ENCODE measurements at places on chromosomes 1 and 21.

DNA sequence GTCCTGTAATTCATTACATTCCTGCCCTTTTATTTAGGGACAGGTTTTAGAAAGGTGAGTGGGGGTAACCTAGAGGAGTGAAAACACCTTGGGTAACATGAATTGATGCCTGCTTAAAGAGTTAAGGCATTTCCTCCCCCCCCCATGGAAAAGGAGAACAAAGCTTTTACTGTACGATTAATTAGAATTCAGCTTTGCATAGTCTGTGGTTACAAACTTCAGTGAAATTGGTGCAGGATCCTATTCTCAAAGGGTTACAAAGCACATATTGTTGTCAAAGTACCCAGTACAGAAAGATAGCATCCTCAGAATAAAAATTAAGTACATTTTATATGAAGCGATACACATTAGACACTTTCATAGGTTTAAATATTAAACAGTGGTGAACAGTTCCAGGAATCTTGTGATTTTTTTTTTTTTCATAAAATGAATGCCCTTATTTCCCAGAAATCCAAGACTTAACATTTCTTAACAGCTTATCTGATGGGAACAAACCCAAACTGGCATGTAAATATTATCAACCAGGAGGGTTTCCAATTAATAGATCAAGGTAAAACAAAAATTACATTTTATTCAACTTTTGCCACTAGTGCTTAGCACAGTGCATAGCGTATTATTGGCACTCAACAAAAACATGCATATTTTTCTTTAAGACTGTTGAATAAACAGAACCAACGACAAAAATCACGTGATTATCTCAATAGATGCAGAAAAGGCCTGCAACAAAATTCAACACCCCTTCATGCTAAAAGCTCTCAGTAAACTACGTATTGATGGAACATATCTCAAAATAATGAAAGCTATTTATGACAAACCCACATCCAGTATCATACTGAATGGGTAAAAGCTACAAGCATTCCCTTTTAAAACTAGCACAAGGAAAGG lies 172.7 kb downstream of the PDE4B start:
- no peak for DNase-seq

GRCh38 chr1:93958032-93958725 lies 48.9 kb upstream of the GCLM start:
- DNase-seq, result no peak

- DNase-seq, result no peak
These were observed 33.0 kb downstream of the CACHD1 start for GRCh38 chr1:64502931-64503330.

- DNase-seq, result no peak
These were observed 2.2 kb downstream of the ITSN1 start for GRCh38 chr21:33644383-33645074.

DNA sequence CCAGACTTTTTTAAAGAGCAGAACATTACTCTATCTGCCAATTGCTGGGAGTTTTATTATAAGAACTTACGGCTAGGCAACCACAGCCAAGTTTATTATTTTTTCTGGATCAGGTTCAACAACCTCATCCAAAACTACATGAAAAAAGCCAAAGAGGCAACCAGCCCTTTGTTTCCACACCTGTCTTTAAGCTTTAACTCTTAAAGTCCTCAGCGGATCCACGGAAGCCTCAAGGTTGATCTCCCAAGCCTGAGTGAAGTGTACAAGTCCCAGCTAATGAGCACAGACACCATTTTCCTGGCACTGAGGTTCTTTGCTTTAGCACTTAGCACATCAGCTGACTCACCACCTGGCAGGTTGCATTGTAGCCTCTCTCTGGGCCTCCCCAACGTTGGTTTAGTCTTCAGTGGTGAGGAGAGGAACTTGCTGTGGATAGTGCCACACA lies 143.1 kb downstream of the TGFBR3 start:
- DNase-seq, result peak; percentile 61

- DNase-seq, result no peak
These were observed 1.7 kb downstream of the GNB1 start for GRCh38 chr1:1889090-1889750.

- no peak for DNase-seq
These were observed 320.5 kb downstream of the ST6GALNAC3 start for GRCh38 chr1:76395059-76395458.

GRCh38 chr21:36260030-36260787 lies 59.8 kb upstream of the MORC3 start:
- DNase-seq, result peak; percentile 71

DNA sequence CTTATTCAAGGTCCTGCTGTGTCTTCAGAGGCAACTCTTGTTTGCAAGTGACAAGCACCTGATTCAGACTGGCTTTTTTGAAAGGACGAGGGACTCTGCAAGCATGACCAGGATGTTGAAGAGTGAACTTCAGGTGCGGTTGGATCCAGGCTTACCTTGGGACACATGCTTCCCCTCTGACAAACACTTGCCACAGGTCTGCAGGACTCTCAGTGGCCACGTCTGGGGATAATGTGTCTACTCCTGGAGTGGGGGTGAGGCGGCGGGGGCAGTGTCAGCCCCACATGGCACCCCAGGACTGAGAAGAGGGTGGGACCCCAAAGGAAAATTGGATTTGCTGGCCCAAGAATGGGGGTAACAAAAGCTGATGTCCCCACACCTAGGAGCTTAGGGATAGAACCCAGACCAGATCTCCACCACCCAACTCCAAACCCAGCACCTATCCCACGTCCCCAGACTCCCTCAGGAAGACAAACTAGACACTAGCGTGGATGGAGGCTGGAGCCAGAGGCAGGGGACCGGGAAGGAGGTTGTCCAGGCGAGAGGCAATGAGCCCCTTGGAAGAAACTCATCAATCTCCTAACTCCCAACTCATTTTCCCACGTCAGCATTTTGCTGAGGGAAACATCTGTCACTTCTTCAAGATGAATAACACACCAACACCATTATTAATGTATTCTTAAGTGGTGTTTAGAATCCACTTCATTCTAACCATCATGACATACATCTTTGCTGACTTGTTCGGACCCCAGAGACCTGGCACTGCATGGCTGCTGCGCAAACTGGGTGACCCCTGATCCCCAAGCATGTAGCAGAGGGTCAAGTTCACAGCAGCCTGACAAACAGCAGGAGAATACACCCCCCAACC lies 32.0 kb upstream of the LAPTM5 start:
- no peak for DNase-seq

GRCh38 chr1:18978706-18979105 lies 22.2 kb upstream of the IFFO2 start:
- DNase-seq, result no peak

DNA sequence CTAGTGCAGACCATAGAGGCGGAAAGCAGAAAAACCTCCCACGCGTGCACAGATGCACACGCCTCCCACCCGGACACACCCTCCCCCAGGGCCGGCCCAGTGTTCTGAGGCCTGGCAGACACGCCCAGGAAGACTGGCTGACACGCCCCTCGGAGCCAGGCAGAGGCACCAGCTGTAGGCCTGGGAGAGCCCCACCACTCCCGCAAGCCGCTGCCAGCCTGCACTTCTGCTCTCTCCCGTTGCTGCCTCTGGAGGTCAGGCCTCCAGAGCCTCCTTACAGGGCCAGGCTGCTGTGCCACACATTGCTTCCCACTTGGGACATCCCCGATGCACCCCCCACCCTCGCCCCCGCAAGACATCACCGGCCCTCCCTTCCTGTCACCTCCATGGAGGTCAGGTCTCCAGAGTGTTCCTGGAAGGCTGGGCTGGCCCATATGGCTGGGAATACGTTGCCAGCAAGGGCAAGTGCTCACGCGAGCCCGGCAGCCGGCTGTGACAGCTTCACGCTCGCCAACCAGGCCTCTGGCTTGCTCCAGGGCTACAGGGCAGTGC lies 40.4 kb downstream of the CASZ1 start:
- peak; percentile 68 for DNase-seq

DNA sequence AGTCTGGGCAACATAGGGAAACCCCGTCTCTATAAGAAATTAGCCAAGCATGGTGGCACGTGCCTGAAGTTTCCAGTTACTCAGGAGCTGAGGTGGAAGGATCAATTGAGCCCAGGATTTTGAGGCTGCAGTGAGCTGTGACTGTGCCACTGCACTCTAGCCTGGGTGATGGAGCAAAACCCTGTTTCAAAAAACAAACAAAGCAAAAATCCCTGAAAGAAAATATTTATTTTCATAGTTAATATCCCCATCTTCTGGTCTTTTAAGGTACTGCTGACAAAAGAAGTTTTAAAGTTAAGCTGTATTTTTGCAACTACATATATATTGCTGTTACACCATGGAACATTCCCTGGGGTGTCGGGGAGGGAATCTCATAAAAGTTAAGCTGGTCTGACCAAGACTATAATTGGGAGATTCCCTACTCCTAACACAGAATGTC lies 26.0 kb downstream of the VAMP4 start:
- DNase-seq, result no peak

- DNase-seq, result no peak
These were observed 15.6 kb upstream of the MAP10 start for GRCh38 chr1:232789651-232790050.

DNA sequence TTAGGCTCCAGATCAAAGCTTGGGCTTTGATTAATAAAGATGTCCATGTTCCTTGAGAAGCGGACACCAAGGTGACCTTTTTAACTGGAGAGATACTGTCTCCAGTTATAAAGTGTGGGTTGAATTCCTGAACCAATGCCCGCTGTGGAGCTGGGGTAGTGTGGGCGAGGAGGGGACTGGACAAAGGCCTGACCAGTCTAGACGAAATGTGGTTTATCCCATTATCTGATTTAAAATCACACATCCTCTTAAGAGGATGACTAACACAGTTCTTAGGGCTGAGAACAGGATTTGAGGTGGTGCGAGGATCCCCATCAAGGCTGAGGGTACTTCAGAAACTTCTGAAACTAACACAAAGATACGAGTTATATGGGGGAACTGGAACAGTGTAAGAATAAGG lies 84.5 kb upstream of the GCLM start:
- no peak for DNase-seq

- DNase-seq, result no peak
These were observed 2.2 kb downstream of the PHC2 start for GRCh38 chr1:33428661-33429060.

DNA sequence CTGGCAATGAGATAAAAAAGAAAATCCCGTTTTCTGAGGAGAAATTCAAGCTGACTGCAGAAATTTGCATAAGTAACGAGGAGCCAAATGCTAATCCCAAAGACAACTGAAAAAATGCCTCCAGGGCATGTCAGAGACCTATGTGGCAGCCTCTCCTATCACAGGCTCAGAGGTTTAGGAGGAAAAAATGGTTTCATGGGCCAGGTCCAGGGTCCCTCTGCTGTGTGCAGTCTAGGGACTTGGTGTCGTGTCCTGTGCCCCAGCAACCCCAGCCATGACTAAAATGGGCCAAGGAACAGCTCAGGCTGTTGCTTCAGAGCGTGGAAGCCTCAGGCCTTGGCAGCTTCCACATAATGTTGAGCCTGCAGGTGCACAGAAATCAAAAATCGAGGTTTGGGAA lies 456.5 kb downstream of the DPYD start:
- DNase-seq, result no peak

- DNase-seq, result no peak
These were observed 8.9 kb downstream of the CD101 start for GRCh38 chr1:117010310-117010969.

GRCh38 chr21:16773206-16773605 lies 739.6 kb upstream of the CXADR start:
- DNase-seq, result no peak

GRCh38 chr1:51203121-51203873 lies 32.8 kb upstream of the RNF11 start:
- no peak for DNase-seq

DNA sequence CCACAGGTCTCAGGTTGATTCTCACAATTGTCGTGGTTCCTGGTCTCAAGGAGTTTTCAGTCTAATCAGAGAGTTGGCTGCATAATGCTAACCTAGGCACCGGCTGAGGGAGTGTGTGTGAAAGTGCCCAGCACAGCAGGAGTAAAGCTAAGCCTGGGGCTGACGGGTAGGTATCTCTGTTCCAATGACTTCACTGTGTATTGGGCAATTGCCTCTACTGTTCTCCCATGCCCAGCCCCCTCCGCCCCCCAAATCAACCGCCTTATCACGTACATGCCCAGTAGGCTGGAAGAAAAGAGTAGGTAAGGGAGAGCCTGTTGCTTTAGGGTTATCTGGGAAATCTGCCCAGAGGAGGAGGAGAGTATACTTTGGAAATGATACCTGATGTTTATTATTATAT lies 54.7 kb downstream of the MRPS6 start:
- DNase-seq, result peak; percentile 37

DNA sequence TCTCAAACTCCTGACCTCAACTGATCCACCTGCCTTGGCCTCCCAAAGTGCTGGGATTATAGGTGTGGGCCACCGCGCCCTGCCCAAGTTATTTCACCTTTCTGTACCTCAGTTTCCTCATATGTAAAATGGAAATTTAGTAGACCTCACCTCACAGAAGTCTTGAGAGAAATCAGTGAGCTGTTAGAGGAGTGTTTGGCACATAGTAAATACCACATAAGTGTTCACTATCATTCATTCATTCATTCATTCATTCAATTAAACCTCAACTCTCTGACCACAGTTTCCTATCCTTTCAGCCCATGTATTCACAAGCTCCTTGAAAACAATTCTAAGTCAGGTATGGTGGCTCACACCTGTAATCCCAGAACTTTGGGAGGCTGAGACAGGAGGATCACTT lies 3.8 kb upstream of the FGR start:
- DNase-seq, result no peak

GRCh38 chr21:38269576-38269936 lies 12.8 kb downstream of the KCNJ15 start:
- no peak for DNase-seq

GRCh38 chr1:174445817-174446216 lies 1.9 kb upstream of the GPR52 start:
- no peak for DNase-seq

- peak; percentile 21 for DNase-seq
These were observed 95.8 kb downstream of the OBSCN start for GRCh38 chr1:228303596-228303995.

GRCh38 chr1:23558140-23558871 lies 995 bp downstream of the ID3 start:
- peak; percentile 83 for DNase-seq

- no peak for DNase-seq
These were observed 871 bp downstream of the TUFT1 start for GRCh38 chr1:151540982-151541377.

DNA sequence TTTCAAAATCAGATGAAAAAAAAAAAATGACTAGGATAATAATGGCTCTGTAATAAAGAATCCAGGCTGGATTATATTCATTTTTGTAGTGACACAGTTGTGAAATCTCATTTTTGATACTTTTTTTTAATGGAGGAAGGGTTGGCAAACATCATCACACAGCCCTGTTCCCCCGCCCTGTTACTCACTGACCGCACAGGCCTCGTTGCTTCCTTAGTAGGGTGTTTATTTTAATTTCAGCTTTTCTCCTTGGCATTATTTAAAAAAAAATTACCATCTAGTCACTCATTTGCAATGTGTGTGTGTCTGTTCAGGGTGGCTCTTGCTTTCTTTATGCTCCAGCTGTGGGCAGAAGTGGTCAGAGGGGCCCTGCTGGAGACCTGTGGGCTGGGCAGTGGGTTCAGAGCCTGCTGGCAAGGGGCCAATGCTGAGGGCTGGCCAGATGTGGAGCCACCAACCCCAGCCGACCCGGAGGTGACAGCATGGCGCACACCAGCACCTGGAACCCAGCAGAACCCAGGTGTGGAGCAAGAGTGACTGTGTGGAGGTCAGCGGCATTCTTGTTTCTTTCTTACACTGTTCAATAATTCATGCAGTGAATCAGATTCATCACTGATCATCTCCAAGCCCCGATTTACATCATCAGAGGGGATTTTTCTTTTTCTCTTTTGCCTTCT lies 44.6 kb downstream of the ZSCAN20 start:
- DNase-seq, result no peak
